T-helper 2 cell (primary cell): ENCODE measurements at places on chromosomes 3 and 15.

- DNase-seq: no peak
Measured at GRCh38 chr15:65400760-65401610, 21.8 kb downstream of the IGDCC4 start.

- no peak for DNase-seq
Measured at GRCh38 chr3:98531622-98532274, at the start of gene GPR15. Gene GPR15 (plus strand): TSS chr3:98531978. CDS start chr3:98532034, 56 bp downstream.

GRCh38 chr3:54243960-54244682 is 121.8 kb downstream of the CACNA2D3 start:
- DNase-seq: no peak

- DNase-seq: no peak
Measured at GRCh38 chr3:131109156-131109555, 82.5 kb downstream of the NEK11 start.

- peak; percentile 38 for DNase-seq
Measured at GRCh38 chr15:44038755-44039191, 156.3 kb downstream of the FRMD5 start.

GRCh38 chr3:159877924-159878323 is 110.7 kb upstream of the IL12A start:
- DNase-seq: no peak

DNA sequence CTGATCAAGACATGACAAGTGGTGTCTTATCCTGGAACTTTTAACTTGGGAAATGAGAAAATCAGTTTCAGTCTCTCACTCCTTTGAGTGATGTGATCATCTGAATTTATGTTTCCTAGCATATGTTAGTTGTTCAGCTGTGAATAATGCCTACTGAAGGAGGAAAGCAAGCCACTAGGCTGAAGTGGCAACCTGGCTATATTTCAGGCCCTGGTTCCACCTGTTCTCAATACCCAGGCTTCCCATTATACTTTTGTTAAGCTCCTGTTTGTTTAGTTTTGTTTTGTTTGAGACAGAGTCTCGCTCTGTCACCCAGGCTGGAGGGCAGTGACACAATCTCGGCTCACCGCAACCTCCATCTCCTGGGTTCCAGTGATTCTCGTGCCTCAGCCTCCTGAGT is 243.8 kb downstream of the ALCAM start:
- DNase-seq: no peak

DNA sequence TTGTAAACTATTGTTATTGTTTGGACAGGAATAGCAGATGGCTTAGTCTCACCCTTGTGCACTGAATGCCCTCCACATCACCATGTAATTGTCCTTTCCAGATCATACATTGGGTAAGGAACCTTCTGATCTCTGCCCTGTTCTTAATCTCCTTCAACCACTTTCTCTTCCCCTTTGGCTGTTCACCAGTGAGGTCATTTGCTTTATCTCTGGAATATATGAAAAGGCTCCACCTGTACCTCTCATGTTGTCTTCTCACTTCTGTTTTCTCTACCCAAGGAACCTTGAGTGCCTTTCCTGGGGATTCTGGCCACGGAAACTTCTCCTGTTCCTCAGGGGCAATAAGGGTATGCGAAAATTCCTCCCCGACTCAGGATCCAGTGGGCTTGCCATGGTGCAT is 28.5 kb downstream of the MCTP2 start:
- no peak for DNase-seq

DNA sequence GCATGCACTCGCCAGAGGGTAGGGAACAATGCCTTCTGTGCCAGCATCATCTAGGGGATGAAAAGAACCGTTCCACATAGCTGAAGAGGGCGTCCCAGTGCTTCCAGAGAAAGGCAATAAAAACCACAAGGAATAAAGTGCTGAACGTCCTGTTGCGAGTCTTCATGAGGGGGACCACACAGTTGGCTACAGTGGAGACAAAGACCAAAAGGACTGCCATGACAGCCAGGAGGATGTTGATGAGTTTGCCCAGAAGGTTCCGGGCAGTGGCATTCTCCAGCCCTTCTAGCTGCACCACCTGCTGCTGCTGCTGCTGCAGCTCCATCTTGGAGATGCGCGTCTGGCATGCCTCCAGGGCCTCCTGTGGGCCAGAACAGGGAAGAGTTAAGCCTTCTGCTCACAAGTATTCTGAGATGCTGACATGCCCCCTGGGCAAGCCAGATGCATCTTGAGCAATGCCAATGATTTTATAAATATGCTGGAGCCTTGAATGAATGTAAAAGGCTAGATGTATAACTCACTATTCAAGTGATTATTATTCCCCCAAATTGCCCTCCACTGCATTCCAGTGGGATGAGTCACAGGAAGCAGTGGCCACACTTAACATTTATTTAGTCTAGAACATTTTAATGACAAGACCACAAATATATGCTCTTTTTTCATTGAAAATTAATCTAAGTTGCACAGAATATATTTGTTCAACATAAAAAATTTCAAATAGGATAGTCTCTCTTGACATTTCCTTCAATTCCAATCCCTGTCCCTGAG is 45.1 kb upstream of the PLXND1 start:
- DNase-seq: no peak

- no peak for DNase-seq
Measured at GRCh38 chr15:47523681-47524475, 193.4 kb upstream of the SEMA6D start.

GRCh38 chr3:59726279-59726678 is 676.5 kb upstream of the CFAP20DC start:
- DNase-seq: no peak

DNA sequence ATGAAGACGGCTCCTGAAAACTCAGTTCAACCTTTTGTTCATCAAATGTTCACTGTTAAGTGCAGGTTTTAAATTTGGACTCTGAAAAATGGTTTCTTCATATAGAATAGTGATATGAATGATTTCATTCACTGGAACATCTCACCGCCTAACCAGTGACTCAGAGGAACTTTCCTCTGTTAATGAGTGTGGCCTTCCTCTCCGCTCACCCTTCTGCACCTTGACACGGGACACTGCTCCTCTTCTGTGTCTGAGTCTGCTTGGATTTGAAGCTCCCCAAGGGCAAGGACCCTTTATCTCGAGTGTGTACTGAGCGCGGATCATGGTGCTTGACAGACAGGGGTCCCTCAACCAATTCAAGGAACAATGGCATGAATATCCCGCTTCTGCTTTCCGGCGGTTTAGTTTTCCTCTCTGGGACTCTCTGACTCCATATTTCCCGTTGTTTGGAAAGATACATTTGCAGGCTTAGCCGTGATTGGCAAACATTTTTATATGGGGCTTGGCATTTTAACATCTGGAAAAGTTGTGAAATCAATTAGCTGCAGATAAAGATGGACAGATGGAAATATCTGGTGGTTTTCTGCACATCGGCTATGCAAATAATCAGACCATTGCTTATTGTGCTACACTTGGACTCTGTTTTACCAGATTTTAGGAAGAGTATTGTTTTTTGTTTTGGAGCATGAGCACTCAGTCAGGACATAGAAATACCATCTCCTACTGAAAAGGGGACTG is 20.9 kb downstream of the KBTBD8 start:
- DNase-seq: no peak

DNA sequence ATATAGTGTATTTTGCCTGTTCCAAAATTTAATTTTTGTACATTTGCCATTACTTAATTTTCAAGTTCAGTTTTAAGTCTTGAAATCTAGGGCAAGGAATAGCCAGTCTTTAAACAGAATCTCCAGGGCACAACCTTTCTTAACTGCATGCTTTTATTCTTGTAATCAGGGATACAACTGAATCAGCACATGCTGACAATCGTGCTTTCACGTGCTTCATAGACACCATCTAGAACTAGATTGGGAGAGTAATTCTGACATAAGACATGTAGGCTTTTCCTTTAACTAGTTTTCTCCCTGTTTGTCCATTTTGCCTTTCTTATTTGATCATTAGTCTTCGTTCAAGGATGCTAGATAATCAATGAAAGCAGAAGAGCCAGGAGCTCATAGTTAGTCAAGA is 650.4 kb upstream of the CADM2 start:
- DNase-seq: no peak

DNA sequence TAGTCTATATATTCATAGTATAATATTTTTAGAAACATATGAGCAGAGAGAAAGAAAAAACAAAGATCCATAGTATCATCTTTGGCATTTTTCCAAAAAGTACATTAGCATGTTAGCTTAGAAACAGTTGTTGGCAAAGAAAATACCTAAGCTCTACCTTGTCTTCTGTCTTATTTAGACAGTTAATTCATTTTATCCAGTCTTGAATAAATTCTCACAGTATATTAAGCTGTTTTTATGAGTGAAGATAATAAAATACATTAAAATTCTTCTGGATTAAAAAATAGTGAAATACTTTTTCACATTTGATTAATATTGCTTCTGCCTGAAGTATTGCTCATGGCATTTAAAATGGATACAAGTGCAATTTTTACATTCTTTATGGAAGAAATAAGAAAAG is 145.2 kb downstream of the ZIC1 start:
- DNase-seq: no peak

DNA sequence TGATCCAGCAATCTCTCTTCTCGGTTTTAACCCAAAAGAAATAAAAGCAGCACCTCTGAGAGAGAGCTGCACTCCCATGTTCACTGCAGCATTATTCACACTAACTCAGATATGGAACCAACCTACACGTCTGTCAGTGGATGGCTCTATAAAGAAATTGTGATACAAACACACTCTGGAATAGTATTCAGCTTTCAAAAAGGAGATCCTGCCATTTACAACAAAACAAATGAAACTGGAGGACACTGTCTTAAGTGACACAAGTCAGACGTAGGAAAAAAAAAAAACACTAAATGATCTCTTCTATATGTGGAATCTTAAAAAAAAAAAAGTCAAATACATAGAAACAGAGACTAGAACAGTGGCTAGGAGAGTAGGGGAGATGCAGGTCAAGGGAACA is 9.2 kb downstream of the HERC1 start:
- no peak for DNase-seq

DNA sequence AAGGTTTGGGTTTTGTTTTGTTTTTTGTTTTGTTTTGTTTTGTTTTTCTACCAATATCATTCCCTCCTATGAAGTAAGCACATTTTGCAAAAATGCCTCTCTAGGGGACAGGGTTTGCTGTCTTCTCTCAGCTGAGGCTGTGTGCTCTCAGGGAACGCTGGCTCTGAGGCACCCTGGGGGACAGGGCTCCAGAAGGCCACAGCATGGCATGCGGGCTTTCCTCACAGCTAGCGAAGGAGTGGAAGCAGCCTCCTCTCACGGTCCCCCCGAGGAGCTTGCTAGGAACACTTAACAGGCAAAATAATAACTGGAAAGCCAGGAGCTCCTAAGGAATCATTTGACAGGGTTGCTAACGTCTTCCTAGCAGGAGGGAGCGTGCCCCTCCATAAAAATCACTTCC is 227.7 kb upstream of the ST8SIA2 start:
- no peak for DNase-seq

DNA sequence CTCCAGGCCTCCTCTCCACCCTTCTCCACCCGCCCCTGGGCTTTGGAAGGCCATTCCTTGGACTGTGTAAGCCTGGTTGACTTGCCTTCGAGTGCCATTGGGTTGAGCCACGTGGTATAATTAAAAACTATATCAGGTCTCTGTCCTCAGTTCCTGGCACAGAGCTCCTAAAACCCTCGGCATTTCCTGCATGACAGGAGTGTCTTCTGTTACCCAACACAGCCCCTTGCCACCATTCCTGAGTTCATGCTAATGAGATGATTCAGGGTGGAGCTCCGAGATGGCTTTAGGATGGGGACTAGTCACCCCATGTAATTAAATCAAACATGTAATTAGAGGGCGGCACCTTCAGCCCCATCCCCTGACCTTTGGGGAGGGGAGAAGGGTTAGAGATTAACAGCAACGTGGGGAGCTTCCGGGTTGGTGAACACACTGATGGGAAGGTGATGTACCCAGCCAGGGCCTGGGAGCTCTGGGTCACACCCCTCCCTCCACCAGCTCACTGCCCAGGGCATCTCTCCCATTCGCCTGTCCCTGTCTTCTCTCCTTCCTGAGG is 256.4 kb downstream of the FAM43A start:
- no peak for DNase-seq

DNA sequence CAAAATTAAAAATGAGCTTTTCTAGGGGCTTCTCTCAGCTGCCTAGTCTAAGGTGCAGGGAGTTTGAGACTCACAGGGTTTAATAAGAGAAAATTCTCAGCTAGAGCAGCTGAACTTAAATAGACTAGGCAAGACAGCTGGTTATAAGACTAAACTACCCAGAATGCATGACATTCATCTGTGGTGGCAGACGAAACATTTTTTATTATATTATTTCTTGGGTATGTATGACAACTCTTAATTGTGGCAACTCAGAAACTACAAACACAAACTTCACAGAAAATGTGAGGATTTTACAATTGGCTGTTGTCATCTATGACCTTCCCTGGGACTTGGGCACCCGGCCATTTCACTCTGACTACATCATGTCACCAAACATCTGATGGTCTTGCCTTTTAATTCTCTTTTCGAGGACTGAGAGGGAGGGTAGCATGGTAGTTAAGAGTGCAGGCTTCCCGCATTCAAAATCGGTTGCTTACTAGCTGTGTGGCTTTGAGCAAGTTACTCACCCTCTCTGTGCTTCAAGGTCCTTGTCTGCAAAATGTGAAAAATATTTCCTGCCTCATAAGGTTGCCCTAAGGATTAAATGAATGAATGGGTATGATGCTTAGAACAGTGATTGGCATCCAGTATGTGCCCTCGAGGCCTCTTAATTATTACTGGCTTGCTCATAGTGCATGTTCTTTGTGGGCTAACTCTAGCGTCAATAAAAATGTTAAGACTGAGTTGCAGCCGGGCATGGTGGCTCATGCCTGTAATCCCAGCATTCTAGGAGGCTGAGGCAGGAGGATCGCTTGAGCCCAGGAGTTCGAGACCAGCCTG is 984 bp downstream of the CCR5 start:
- DNase-seq: no peak

DNA sequence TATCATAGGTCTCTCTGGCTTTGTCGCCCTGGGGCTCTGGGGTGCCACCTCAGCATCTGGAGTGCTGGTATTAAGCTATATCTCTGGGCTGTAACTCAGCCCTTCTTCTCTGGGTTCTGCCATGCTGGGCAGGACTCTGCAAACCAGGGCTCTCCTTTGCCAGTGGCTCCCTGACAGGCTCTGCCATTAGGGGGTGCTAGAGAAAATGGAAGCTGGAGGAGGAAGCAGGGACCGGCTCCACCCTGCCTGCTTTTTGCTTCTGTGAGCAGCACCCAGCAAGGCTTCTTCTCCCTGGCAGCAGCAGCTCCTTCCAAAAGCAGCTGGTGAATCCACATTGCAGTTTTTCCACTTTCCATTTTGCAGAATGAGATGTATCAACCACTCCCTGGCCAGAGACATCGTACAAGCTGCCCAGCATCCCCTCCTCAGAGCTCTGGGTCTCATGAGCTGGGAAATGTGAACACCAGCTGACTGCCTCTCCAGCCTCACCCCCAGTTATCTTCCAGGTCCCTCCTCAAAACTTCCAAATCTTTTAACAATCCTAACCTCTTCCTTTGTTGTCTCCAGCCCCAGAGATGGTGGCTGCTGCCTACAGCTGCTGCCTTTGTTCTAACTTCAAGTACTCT is 165.0 kb downstream of the ABHD5 start:
- DNase-seq: no peak

DNA sequence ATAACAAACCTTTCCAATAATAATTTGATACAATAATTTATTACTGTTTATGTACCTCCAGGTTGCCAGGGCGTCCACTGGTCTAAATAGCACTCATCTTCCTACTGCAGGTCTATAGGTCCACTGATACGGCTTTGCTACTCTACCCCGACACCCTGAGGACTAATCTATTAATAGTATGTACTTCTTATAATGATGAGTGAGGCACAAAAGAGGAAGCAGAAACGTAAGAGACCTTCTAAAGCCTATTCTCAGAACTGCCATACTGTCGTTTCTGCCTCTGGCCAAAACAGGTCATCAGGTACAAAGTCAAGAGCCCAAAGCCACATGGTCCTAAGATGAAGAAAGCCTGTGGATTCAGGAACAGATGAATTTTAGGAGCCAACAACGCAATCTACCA is 163.2 kb upstream of the GRM7 start:
- no peak for DNase-seq
